ENCODE measurements at places on chromosomes 3 and 15. TPM values are rescaled to one million over a fixed set of nuclear protein-coding genes. Genes with fewer than 3 reads are reported as not detected.
A peak's percentile ranks its signal among the peaks of the same experiment; 100 is the strongest.

DNA sequence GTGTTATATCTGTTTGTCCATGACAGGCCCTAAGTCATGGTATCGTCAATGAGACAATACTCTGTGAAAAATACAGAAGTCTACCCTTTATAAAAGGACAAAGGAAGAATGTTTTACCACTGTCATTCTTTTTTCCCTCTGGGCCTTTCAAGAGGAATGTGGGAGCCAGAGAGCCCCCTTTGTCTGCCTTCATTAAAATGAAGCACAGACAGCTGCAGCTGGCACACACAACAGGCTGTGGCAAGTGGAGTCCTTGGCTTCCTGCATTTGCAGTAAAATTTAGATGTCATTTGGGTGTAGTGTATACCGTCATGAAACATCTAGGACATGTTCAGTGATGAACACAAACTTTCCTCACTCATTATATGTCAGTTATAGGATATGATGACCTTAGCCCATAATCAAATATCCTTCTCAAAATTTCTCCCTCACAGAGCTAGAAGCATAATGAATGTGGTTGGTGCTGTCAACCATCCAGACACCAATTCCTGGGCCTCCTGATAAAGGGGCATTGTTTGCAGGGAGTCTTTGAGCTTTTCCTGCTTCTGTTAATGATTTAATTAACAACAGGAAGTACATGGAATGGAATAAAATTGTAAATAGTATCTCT is 76.4 kb downstream of the DHX36 start:
- no peaks in the 10 kb centered on the region for H3K27me3 ChIP-seq
- no peak overlapping the region for H3K27ac ChIP-seq

DNA sequence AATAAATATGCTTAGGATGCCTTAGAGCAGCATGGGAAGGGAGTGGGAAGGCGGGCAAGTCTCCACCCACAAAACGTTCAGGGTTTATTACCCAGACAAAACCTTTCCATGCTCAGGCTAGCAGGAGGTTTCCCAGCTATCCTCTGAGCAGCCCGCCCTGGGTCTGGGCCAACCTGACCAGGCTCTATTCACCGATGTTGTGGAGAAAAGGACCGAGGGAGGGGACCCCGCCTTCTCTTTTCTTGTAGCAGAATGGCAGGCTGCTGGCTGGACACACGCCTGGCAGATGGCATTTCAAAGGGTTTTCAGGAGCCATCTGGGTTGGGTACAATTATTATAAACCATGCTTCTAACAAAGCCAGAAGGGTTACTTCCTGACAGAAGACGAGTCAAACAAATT is 540.9 kb downstream of the MAGI1 start:
- no peak for DNase-seq
- no peaks in the 10 kb centered on the region for H3K4me1 ChIP-seq
- H3K27me3 ChIP-seq, result no peaks in the 10 kb centered on the region
- no peaks in the 10 kb centered on the region for H3K36me3 ChIP-seq
- H3K4me3 ChIP-seq, result no peak overlapping the region
- no peak overlapping the region for H3K27ac ChIP-seq

GRCh38 chr3:124985349-124985748 is 50.8 kb upstream of the MUC13 start:
- no peak overlapping the region for H3K4me3 ChIP-seq
- no peaks in the 10 kb centered on the region for H3K27me3 ChIP-seq
- no peak overlapping the region for H3K27ac ChIP-seq
- no peaks in the 10 kb centered on the region for H3K36me3 ChIP-seq

GRCh38 chr3:168847291-168847883 is 751.7 kb upstream of the GOLIM4 start:
- no peaks in the 10 kb centered on the region for H3K27me3 ChIP-seq
- H3K27ac ChIP-seq, result no peak overlapping the region
- peaks cover 2% of the 10 kb centered on the region for H3K4me1 ChIP-seq
- no peak for DNase-seq
- H3K36me3 ChIP-seq, result no peaks in the 10 kb centered on the region

DNA sequence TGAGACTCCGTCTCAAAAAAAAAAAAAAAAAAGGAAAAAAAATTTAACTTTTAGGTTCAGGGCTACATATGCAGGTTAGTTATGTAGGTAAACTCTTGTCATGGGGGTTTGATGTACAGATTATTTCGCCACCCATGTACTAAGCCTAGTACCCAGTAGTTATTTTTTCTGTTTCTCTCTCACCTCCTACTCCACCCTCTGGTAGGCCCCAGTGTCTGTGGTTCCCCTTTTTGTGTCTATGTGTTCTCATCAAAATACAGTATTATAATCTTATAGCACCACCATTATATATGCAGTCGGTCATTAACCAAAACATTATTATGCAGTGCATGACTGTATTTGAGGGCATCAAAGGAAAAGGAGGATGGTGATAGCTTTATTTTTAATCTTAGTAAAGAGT is 47.3 kb downstream of the CHP1 start:
- no peaks in the 10 kb centered on the region for H3K4me1 ChIP-seq
- H3K36me3 ChIP-seq, result peaks cover 6% of the 10 kb centered on the region
- H3K4me3 ChIP-seq, result no peak overlapping the region
- no peaks in the 10 kb centered on the region for H3K27me3 ChIP-seq

GRCh38 chr3:124837730-124838186 is 49.4 kb downstream of the ITGB5 start:
- peaks cover 11% of the 10 kb centered on the region for H3K4me1 ChIP-seq
- H3K27me3 ChIP-seq, result no peaks in the 10 kb centered on the region
- no peak for DNase-seq
- H3K36me3 ChIP-seq, result no peaks in the 10 kb centered on the region
- H3K27ac ChIP-seq, result no peak overlapping the region
- H3K4me3 ChIP-seq, result no peak overlapping the region

- H3K27me3 ChIP-seq, result no peaks in the 10 kb centered on the region
- no peak overlapping the region for H3K4me3 ChIP-seq
- H3K36me3 ChIP-seq, result no peaks in the 10 kb centered on the region
- no peak overlapping the region for H3K27ac ChIP-seq
- no peaks in the 10 kb centered on the region for H3K4me1 ChIP-seq
- DNase-seq, result no peak
Observed at GRCh38 chr3:187951452-187952190, 202.3 kb upstream of the LPP start.

DNA sequence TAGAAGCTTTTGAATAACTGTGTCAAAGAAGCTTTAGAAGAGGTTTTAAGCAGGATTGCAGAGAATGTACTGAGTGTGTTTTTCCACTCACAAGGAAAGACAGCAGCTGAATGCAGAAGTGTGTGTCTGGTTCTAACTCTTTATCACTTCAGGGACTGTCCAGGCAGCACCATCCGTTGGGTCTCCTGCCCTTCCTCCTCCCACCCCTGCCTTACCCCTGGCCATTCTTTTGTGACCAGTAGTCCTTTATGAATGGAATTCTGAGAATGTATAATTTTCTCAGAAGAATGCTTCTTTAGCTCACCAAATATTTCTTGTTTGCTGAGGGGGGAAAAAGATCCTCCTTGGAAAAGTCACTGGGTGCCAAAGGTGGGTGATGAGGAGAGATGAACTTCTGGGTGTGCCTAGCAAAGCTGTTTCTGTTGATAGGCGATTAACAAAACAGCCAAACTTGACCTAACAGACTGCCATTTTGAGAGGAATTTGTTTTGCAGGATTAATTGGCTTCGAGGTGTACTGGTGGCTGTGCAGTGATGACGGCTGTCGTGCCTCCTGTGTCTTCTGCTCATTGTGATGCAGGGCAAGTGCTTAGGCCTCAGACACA is 70.9 kb downstream of the IGF1R start:
- no peaks in the 10 kb centered on the region for H3K27me3 ChIP-seq
- no peak for DNase-seq
- no peak overlapping the region for H3K4me3 ChIP-seq
- no peak overlapping the region for H3K27ac ChIP-seq

DNA sequence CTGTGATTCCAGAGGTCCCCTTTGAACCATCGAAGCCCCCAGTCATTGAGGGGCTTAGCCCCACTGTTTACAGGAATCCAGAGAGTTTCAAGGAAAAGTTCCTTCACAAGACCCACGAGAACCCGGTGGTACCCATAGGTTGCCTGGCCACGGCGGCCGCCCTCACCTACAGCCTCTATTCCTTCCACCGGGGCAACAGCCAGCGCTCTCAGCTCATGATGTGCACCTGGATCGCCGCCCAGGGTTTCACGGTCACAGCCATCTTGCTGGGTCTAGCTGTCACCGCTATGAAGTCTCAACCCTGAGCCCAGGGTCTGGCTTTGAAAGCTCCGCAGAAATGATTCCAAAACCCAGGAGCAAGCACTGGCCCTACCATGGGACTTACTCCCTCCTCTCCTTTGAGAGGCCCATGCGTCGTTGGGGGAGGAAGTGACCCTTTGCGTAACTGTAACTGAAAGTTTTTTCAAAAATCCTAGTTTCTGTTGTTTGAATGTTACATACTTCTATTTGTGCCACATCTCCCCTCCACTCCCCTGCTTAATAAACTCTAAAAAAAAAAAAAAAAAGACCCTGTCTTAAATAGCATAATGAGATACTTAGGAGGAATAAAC is 85.1 kb upstream of the CSPG5 start:
- no peaks in the 10 kb centered on the region for H3K27me3 ChIP-seq
- no peak overlapping the region for H3K4me3 ChIP-seq
- peaks cover 75% of the 10 kb centered on the region for H3K36me3 ChIP-seq
- no peaks in the 10 kb centered on the region for H3K4me1 ChIP-seq
- DNase-seq, result no peak

DNA sequence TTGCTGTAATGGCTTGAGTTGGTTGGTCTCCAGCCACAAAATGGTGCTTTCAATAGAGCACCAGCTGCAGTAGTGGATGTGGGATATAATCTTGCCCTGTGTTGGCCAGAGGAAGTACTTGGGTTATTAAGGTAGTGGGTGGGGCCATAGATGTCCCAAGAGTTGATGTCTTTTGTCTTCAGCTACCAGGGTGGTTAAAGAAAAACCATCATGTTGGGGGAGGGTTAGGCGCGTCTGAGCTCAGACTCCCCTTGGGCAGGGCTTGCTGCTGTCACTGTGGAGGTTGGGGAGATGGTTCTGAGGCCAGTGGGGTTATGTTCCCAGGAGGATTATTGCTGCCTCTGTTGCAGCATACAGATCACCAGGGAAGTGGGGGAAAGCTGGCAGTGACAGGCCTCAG is 46.9 kb upstream of the GADL1 start:
- H3K4me3 ChIP-seq, result no peak overlapping the region
- H3K36me3 ChIP-seq, result no peaks in the 10 kb centered on the region
- H3K27me3 ChIP-seq, result no peaks in the 10 kb centered on the region
- no peaks in the 10 kb centered on the region for H3K4me1 ChIP-seq
- DNase-seq, result no peak
- H3K27ac ChIP-seq, result no peak overlapping the region

GRCh38 chr3:172208586-172209332 is 169.4 kb downstream of the FNDC3B start:
- peaks cover 15% of the 10 kb centered on the region for H3K4me1 ChIP-seq
- DNase-seq, result peak; percentile 19
- no peak overlapping the region for H3K27ac ChIP-seq

- no peak for DNase-seq
- no peak overlapping the region for H3K27ac ChIP-seq
- no peaks in the 10 kb centered on the region for H3K27me3 ChIP-seq
- H3K36me3 ChIP-seq, result no peaks in the 10 kb centered on the region
- H3K4me3 ChIP-seq, result no peak overlapping the region
Observed at GRCh38 chr3:133377396-133377795, 22.5 kb upstream of the BFSP2 start.

GRCh38 chr15:64274341-64274950 is 81.5 kb downstream of the CSNK1G1 start:
- no peaks in the 10 kb centered on the region for H3K36me3 ChIP-seq
- H3K4me3 ChIP-seq, result no peak overlapping the region
- H3K4me1 ChIP-seq, result no peaks in the 10 kb centered on the region
- H3K27me3 ChIP-seq, result no peaks in the 10 kb centered on the region
- H3K27ac ChIP-seq, result no peak overlapping the region

The DUOX1 gene
- polyA plus RNA-seq, result 1.4 TPM

The IQCH gene
- 0.60 TPM for polyA plus RNA-seq

The ZNF445 gene
- 3.8 TPM for polyA plus RNA-seq

The HAUS2 gene
- polyA plus RNA-seq, result 8.4 TPM

The GOLGA8S gene
- 0.05 TPM for polyA plus RNA-seq

The RASGRP1 gene
- 1.0 TPM for polyA plus RNA-seq

The RBP2 gene
- polyA plus RNA-seq, result not detected

The FAM81A gene
- polyA plus RNA-seq, result 0.56 TPM

Data from H1 (cell line).